ENCODE measurements at places on chromosomes 4 and X.

- DNase-seq = no peak
Observed at GRCh38 chrX:15014281-15014680, 141.1 kb downstream of the MOSPD2 start.

DNA sequence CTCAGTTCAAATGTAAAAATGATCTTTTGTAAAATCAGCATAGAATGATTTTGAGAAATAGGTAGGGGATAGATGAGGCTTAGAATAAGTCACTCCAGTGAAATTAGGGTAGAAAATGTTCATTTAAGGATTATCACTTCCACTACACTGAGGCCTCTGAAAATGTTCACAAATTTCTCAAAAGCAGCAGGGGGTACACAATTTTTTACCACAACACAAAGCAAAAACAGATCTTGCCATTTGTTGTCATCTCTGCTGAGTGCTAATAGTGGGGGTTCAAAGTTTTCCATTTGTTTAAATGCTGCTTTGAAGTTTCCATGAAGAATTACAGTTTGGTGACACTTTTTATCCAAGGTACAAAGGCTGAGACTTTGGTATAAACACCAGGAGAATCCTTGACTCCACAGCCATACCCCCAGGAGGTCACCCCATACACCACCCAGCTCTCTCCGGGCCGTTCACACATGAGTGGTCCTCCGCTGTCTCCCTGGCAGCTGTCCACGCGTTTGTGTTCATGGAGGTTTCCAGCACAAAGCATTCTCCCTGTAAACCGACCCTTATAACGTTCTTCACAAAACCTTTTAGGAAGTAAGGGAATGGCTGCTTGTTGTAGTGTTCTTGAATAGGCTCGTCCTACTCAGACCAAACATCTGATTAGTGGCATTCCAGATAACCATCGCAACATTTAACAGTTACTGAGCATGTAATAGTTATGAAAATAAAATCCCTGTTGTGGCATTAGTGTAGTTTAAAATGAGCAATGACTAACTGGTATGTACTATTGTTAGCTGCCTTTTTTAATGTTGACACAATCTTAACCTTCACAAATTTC is 71.0 kb downstream of the PRSS12 start:
- DNase-seq = peak; percentile 46

DNA sequence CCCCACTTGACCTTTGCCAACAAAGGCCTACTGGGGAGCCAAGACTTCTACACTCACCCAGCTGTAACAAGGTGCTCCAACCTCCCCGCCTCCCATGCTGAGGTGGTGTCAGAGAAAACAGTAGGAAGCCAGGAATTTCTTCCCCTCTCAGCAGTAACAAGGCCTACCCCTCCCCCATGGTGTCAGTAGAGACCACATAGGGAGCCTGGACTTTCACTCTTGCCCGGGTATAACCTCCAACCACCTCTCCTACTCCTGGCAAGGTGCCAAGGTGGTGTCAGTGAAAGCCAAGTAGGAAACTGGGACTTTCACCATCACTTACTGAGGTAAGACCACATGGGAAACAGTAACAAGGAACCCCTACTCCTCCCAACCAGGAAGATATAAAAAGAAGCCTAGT is 93.1 kb downstream of the SLC16A2 start:
- DNase-seq = no peak

DNA sequence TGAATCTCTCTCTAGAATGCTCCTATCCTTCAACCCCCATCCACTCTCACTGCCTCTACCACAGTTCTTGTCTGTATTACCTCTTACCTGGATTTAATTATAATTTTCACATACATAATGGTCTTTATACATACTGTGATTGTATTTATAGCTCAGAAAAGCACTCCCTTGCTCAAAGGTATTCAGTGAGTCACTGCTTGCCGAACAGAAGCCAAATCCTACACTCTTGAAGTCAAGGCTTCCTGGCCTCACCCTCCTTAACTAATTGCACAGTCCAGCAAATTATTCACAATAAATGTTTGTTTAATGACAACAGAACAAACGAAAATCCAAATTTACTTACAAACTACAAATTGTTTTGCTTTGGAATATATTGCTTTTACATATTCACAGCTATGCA is 159.5 kb downstream of the KLHL13 start:
- no peak for DNase-seq

DNA sequence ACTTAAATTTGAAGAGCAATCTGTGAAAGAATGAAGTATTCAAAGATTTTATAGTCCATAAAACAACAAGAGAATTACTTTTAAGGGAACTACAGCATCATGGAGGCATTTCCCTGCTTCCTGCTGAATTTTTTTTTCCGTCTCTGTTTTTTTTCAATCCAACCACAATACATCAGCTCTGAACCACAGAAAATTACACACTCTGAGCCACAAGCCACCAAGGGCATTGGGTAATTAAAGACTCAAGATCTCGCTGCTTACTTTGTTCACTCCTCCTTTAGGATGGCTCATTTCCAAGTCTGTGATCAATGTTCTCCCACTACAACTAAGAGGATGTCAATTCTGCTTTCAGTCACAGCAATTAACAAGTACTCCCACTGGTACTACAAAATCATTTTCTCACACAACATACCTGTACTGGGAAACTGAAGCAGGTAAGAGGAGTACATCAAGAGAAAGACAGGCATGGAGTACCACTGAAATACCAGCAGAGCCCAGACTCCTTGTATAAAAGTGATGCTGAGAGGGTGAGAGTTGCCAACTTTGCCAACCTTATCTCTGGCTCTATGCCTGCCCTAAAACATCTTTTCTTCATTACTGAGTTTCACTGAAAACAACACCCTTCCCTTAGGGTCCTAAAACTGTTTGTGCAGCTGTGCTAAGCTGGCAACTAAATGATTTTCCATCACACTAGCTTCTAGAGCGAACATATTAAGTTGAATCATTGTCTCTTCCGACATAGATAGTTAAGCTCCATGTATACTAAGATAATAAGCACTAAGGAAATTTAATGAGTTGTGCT is 105.8 kb upstream of the MAGEB18 start:
- DNase-seq = no peak

DNA sequence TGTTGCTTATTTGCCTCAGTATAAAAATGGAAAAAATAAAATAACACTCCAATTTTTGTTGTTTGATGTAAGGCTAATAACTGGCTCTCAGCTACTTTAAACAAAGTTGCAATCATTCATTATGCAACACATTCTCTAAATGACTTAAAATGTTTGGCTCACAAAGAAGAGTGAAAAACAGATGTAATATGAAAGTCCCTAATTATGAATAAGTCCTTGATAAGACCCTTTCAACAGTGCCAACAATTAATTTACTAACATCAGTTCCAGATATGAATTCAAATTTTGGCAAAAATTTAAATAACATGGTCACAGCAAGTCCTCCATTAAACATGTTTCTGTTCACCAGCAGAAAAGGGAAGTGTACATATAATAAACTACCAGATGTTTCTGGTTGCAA is 69.8 kb downstream of the PAPSS1 start:
- no peak for DNase-seq

GRCh38 chr4:24764345-24764744 is 31.0 kb upstream of the SOD3 start:
- no peak for DNase-seq

DNA sequence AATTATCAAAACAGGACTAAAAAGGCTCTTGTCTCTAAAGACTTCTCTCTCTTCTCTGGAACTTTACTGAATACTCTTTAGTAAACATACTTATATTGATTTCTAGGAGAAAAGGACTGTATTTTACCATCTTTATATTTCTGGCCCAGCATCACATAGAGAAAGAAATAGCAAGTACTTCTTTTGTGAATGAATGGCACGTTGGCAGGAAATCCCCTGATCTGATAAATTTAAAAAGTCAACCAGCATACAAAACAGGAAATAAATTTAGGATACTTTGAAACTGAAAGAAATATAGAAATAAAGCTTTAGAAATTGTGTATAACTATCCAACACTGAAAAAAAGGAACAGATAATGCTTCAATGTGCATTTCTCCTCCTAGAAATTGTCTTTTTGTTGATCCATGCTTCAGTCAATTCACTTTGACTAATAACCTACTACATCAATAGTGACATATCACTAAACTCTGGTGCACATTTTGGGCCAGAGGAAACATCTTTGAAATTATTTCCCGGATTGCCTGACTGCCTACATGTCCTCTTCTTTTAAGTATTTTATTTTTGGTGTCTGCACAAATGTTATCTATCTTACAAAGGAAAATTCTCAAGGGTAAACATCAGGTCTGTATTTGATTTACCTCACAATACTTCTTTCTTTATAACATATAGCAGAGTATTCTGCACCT is 183.5 kb upstream of the FSTL5 start:
- DNase-seq = no peak

Data from stimulated activated CD4-positive, alpha-beta T cell treated with anti-CD3 and anti-CD28 coated beads, Interleukin-2, amount 100 ng/mL, for 24 hours (primary cell).